Left ventricle myocardium inferior (tissue), 1 donor: ENCODE measurements at places on chromosomes 16 and 17. TPM values are rescaled to one million over a fixed set of nuclear protein-coding genes. Genes with fewer than 3 reads are reported as not detected.
A peak's percentile ranks its signal among the peaks of the same experiment; 100 is the strongest.

Gene ABCC11
- total RNA-seq = 0.05 TPM

Gene TMEM88
- 26.4 TPM for total RNA-seq

Gene NXN
- total RNA-seq = 13.8 TPM

Gene EVPL
- total RNA-seq = not detected

Gene CACNA1H
- total RNA-seq = 2.5 TPM

Gene CCDC200
- not detected for total RNA-seq

DNA sequence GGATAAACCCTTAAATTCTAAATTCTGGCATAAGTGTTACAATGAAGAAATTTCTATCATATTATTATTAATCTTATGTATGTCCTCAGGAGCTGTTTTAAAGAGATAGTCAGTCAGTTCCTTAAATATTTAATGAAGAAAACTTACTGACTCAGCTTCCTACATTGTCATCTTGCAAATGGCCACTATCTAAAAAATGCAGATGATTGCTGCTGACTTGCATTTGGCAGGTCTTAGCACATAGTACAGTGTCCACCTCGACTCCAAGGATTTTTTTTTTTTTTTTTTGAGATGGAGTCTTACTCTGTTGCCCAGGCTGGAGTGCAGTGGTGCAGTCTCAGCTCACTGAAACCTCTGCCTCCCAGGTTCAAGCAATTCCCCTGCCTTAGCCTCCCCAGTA, 55.1 kb upstream of the CORO6 start:
- H3K4me1 ChIP-seq = peaks cover 83% of the 10 kb centered on the region
- no peaks in the 10 kb centered on the region for H3K27me3 ChIP-seq
- H3K27ac ChIP-seq = peak overlapping the region; percentile 81
- peaks cover 13% of the 10 kb centered on the region for H3K36me3 ChIP-seq
- DNase-seq = no peak

- H3K4me1 ChIP-seq = peaks cover 13% of the 10 kb centered on the region
- no peaks in the 10 kb centered on the region for H3K27me3 ChIP-seq
- H3K4me3 ChIP-seq = no peak overlapping the region
- no peak for DNase-seq
- H3K27ac ChIP-seq = no peak overlapping the region
These were observed 5.4 kb upstream of the STAT5B start for GRCh38 chr17:42281571-42282096.

DNA sequence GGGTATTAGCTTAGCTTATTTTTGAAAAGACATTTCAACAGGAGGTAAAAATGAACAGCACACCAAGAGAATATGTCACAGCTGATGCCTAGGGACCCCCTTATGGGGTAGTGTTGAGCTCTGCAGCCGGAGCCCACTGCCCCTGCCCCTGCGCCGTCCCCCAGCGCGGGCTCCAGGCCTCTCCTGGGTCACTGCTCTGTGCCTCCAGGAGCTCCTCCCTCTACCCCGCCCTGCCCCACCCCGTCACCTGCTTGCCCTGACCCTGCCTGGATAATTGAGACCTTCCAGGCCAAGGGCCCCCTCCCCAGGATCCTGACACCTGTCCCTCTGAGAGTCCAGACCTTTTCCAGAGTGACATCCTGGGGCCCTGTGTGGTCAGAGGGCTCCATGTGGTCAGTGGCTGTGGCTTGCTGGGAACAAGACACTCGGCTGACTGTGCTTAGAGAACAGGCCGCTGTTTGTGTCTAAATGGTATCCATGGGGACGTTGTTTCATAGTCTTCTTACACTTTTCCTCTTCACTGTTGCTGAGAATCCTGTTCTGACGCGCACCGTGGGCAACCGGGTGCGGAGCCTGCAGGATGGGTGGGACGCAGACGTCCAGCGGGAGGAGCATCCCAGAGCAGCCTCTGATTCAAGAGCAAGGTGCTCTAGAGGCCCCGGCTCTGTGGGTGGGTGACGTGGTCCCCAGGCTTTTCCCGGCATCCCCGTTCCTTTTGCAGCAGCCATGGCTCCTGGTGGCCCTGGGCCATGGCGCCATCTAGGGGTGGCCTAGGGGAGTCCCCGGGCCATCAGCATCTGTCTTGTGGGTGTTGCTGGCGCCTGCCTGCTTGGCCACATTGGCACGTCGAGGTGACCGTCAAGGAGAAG, 20.0 kb upstream of the WFIKKN1 start:
- no peaks in the 10 kb centered on the region for H3K27me3 ChIP-seq
- no peak overlapping the region for H3K4me3 ChIP-seq
- H3K4me1 ChIP-seq = peaks cover 3% of the 10 kb centered on the region
- H3K27ac ChIP-seq = no peak overlapping the region
- no peaks in the 10 kb centered on the region for H3K36me3 ChIP-seq

DNA sequence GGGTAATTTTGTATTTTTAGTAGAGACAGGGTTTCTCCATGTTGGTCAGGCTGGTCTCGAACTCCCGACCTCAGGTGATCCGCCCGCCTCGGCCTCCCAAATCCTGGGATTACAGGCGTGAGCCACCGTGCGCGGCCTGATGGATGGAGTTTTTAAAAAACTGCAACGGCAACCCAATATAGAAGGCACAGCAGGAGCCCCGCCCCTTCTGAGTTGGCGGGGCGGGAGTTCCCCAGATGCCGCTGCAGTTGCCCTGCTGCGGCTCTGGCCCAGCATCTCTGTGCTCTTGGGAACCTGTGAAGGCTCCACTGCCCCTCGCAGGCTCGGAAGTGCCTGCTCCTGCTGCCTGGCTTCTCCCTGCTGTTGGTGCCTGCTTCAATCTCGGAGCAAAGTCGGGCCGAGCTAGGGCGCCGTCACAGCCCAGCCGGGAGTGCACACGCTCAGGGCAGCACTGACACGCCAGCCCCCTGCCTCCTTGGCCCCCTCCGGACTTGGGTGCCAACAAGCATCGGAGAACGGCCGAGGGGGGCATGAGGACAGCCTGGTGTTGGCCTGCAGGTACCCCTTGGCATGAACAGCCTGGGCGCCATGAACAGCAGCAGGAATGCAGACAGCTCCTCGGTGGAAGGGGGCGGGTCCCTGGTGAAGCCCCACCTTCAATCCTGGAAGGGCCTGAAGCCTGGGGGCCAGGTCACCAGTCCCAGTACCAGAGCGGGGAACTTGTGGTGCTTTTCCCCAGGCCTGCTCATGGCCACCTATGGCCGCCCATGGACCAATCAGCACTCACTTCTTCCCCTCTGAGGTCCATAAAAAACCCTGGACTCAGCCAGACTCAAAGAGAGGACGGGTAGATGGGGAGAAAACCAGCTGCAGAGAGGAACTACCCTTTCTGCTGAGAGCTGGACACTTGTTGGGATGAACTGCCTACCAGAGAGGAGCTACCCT, 2.3 kb upstream of the NT5M start:
- peaks cover 29% of the 10 kb centered on the region for H3K4me1 ChIP-seq
- no peaks in the 10 kb centered on the region for H3K36me3 ChIP-seq

GRCh38 chr16:87380881-87381280, 2.7 kb downstream of the FBXO31 start:
- peaks cover 79% of the 10 kb centered on the region for H3K4me1 ChIP-seq
- no peaks in the 10 kb centered on the region for H3K36me3 ChIP-seq
- H3K27me3 ChIP-seq = no peaks in the 10 kb centered on the region
- DNase-seq = no peak
- H3K4me3 ChIP-seq = peak overlapping the region; percentile 76

GRCh38 chr17:66713533-66714042, 121.3 kb upstream of the CACNG5 start:
- H3K27me3 ChIP-seq = no peaks in the 10 kb centered on the region
- DNase-seq = no peak
- peaks cover 29% of the 10 kb centered on the region for H3K4me1 ChIP-seq
- no peak overlapping the region for H3K4me3 ChIP-seq
- no peaks in the 10 kb centered on the region for H3K36me3 ChIP-seq

DNA sequence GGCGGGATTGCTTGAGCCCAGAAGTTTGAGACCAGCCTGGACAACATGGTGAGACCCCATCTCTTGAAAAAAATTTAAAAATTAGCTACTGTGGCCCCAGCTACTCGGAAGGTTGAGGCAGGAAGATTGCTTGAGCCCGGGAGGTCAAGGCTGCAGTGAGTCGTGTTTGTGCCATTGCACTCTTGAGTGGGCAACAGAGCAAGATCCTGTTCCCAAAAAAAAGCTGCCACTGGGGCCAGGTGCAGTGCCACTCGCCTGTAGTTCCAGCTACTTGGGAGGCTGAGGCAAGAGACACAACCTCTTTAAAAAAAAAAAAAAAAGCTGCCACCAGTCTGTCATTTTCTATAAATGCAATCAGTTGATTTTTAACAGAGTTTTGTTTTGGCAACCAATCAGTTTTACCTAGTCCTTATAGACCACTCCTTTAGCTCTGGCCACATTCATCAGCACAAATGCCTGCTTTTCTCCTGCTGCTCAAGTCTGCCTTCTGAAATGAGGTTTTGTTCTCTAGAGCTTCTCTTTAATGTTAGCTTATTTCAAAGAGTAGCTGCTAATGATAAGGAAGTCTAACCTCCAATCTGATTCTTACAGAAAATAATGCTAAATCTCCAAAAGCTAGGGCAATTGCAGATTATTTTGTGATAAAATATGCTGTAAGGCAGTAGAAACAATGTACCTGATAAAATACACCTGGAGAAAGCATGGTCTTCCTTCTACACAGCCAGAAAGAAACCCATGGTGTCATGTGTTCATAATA, 64.8 kb downstream of the TUBD1 start:
- H3K4me1 ChIP-seq = peaks cover 34% of the 10 kb centered on the region
- no peaks in the 10 kb centered on the region for H3K27me3 ChIP-seq
- no peak for DNase-seq
- H3K4me3 ChIP-seq = no peak overlapping the region

DNA sequence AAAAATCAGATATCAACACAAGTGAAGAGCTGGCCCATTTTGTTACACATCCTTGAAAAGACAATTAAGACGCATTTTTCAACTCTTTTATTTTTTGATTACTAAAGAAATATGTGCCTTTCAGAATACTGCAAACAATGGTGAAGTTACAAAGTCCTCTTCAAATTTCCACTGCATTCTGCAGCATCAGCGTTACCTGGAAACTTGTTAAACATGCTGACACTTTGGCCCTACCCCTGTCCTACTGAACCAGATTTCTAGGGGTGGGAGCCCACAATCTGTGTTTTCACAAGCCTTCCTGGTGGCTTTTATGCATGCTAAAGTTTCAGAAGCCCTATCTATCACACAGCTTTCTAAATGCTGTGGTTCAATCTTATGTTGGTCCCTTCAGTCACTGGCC, 4.5 kb upstream of the CCL14 start:
- no peaks in the 10 kb centered on the region for H3K36me3 ChIP-seq
- H3K27ac ChIP-seq = no peak overlapping the region
- H3K4me1 ChIP-seq = peaks cover 18% of the 10 kb centered on the region
- no peak overlapping the region for H3K4me3 ChIP-seq
- H3K27me3 ChIP-seq = peaks cover 18% of the 10 kb centered on the region
- DNase-seq = no peak

GRCh38 chr17:72378414-72379390, 257.9 kb downstream of the SOX9 start:
- H3K4me1 ChIP-seq = peaks cover 14% of the 10 kb centered on the region
- no peak for DNase-seq
- no peak overlapping the region for H3K4me3 ChIP-seq
- H3K27me3 ChIP-seq = peaks cover 59% of the 10 kb centered on the region

- peaks cover 51% of the 10 kb centered on the region for H3K27me3 ChIP-seq
- peaks cover 6% of the 10 kb centered on the region for H3K4me1 ChIP-seq
- H3K27ac ChIP-seq = no peak overlapping the region
- H3K36me3 ChIP-seq = no peaks in the 10 kb centered on the region
- H3K4me3 ChIP-seq = no peak overlapping the region
- DNase-seq = no peak
These were observed 3.0 kb upstream of the ADAMTS18 start for GRCh38 chr16:77437859-77438258.

- H3K4me1 ChIP-seq = peaks cover 30% of the 10 kb centered on the region
- DNase-seq = no peak
- H3K27me3 ChIP-seq = no peaks in the 10 kb centered on the region
- H3K27ac ChIP-seq = no peak overlapping the region
- H3K36me3 ChIP-seq = no peaks in the 10 kb centered on the region
- no peak overlapping the region for H3K4me3 ChIP-seq
These were observed 132.0 kb downstream of the COPRS start for GRCh38 chr17:31726980-31727427.

- H3K36me3 ChIP-seq = no peaks in the 10 kb centered on the region
- peaks cover under 1% of the 10 kb centered on the region for H3K4me1 ChIP-seq
- no peak for DNase-seq
- peaks cover 100% of the 10 kb centered on the region for H3K27me3 ChIP-seq
- H3K27ac ChIP-seq = no peak overlapping the region
These were observed 19.3 kb upstream of the FOXF1 start for GRCh38 chr16:86490859-86491639.

DNA sequence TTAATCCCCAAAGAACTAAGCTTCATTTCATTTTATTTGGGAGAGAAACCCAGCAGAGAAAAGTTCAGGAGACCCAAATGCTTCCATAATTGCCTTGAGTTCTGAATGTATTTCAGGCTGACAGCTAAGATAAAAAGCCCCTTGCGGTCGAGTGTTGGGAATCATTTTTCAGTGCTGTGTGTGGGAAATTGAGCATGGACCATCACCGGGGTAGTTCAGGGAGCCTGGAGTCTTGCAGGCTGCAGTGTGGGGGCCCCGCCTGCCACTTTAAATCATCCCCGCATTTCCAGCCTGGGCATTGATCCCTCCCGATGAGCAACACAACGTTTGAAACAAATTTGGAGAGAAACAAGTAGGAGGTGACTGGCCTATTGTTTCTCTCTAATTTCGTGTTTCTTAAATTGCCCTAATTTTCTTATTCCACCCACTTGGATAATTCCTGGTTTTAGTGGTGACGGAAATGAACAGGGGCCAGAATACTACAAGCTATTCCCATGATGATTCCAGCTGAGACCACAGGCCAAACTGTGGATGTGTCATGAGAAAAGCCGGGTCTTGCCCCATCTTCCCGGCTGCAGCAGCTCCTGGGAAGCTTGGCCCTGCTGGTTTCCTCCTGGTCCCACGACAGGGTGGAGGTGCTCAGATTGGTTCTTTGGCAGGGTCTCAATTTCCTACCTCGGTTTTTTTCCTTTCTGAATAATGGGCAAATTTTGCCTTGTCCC, 75.1 kb downstream of the FOXL1 start:
- H3K4me3 ChIP-seq = no peak overlapping the region
- peaks cover 12% of the 10 kb centered on the region for H3K4me1 ChIP-seq
- DNase-seq = no peak
- H3K27me3 ChIP-seq = peaks cover 61% of the 10 kb centered on the region
- no peaks in the 10 kb centered on the region for H3K36me3 ChIP-seq
- H3K27ac ChIP-seq = peak overlapping the region; percentile 70
